ENCODE measurements at places on chromosomes 1 and 21. TPM values are rescaled to one million over a fixed set of nuclear protein-coding genes. Genes with fewer than 3 reads are reported as not detected.
A peak's percentile ranks its signal among the peaks of the same experiment; 100 is the strongest.

- DNase-seq: no peak
Measured at GRCh38 chr1:107251839-107252238, 111.0 kb downstream of the NTNG1 start.

DNA sequence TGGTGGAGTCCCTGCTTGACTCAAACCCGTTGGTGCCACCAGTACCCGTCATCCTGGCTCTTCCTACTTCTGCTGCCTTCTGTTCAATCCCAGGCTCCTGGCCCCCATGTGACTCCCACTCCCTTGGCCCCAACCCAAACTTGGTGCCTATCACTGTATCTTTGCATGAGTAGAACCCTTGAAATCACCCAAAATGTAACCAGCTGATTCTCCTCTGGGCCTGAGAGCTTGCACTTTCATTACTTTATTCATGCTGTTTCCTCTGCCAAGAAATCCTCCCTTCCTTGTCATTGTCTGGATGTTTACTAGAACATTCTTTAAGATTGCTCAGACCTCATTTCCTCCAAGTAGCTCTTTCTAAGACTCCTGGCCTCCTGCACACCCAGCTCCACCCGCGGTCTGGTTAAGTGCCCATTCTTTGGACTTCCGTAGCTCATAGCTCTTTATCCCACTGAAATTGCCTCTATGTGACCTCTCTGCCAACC, 15.7 kb downstream of the PTAFR start:
- no peak for DNase-seq

DNA sequence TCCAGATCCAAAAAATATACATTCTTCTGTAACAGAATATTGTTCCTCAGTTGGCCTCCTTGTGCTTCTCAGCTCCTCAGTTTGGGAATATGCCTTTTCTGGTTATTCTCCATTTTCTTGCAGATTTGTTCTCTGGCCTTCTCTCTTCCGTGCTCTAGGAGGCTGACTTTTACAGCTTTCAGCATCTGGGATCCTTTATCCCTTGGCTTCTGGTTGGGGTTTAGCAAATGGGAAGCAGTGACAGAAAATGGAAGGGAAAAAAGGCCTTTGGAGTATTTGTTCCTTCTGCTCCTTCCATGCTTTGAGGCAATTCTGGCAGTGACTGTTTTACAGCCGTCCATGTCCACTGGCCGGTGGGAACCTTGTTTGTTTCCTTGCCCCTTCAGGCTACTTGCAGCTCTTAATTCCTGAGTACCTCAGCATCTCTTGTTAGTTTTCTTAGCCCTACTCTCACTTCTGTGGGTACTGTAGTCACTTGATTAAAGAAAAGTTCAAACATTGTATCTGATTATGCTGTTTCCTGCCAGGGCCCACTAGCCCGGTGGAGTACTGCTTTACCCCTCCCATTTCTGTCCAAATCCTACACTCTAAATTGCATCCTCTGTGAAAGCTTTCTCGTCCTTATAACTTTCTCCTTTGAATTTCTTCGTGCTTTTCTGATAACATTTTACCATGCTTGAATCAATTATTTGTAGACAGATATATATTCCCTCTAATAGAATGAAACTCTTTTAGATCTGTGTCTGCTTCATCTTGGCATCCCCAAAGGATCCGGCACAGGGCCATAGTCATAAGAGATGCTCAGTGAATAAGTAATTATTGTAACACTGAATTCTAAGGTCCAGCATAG, 118.2 kb downstream of the OSBPL9 start:
- no peak for DNase-seq

- no peak for DNase-seq
Measured at GRCh38 chr1:203057911-203058675, 27.7 kb downstream of the MYOG start.

GRCh38 chr1:204139088-204139487, 12.8 kb downstream of the ETNK2 start:
- DNase-seq: no peak

DNA sequence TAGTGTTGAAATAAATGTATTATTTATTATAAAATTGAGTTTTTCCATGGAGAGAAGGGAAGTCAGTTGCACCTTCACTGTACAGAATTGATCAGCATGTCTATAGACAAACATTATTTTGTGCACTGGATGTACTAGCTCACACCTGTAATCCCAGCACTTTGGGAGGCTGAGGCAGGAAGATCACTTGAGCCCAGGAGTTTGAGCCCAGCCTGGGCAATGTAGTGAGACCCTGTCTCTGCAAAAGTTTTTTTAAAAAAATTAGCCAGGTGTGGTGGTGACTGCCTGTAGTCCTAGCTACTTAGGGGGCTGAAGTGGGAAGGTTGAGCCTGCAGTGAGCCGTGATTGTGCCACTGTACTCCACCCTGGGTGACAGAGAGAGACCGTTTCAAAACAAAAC, 87.7 kb downstream of the MAST2 start:
- DNase-seq: no peak

- no peak for DNase-seq
Measured at GRCh38 chr1:95532335-95532734, 298.3 kb downstream of the RWDD3 start.

GRCh38 chr1:71668065-71668464, 587.2 kb upstream of the ZRANB2 start:
- DNase-seq: no peak

DNA sequence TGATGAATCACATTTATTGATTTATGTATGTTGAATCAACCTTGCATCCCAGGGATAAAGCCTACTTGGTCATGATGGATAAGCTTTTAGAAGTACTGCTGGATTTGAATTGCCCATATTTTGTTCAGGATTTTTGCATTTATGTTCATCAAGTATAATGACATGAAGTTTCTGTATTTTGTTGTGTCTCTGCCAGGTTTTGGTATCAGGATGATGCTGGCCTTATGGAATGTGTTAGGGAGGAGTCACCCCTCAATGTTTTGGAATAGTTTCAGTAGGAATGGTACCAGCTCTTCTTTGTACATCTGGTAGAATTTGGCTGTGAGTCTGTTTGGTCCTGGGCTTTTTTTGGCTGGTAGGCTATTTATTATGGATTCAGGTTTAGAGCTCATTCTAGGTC, 1643.1 kb upstream of the B3GALT2 start:
- DNase-seq: no peak

DNA sequence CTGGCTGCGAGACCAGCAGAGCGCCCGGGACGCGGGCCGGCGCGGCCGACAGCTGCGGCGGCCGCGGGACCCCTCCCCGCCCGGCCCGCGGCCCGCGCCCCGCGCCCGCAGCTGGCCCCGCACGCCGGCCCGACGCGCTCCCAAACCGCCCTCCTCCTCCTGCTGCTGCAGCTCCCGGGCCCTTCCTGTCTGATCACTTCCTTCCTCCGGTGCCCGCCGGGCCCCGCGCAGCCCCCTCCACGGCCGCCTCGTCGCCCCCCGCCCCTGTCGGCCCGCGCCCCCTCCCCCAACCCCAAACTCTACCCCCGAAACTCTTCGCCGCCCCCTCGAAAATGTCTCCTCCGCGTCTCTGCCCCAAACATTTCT, 594 bp downstream of the LUZP1 start:
- DNase-seq: peak; percentile 43

- DNase-seq: no peak
Measured at GRCh38 chr1:170407138-170407537, 124.8 kb upstream of the GORAB start.

- no peak for DNase-seq
Measured at GRCh38 chr1:156622581-156623297, 3.5 kb downstream of the HAPLN2 start.

- no peak for DNase-seq
Measured at GRCh38 chr1:22352355-22352754, 99.3 kb upstream of the ZBTB40 start.

DNA sequence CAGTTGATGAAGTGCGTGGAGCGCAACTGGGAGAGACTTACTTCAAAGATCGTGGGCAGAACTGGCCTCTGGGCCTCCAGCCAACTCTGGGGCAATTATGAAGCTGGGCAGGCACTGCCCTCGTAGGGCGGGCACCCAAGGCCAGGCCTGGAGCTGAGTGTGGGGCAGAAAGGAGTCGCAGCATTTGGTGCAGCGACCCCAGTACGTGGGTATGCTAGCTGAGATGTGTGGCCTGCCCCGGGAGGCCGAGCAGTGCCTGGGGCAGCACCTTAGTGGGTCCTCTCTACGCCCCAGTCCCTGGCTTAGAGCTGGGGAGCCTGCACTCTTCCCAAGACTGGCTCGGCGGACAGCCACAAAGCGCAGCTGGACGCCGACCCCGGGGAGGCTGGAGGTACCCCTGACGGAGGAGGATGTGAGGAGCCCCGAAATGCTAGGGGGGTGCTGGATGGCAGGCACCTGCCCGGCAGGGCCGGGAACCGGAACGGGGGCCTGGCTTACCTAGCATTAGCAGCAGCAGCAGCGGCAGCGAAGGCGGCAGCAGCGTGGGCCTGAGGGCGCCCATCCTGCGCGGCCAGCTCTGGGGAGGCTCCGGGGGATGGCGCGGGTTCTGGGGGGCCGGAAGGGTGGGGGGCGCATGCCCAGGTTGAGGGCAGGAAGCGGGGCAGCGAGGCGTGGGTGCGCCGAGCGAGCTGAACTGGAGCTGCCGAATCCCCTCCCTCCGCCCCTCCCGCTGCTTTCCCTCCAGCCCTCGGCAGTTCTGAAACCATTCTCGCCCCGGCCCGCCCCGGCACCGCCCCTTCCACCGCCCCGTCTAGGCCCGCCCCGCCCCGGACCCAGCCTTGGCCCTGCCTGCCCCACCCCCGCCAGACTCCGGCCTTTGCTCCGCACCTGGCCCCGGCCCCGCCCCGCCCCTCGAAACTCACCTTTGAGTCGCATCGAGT, at the start of gene IGSF8:
Gene IGSF8 (minus strand): TSS at position 709 of the 941 bp plus-strand sequence. CDS start 147 bp downstream, at position 562.
- peak; percentile 83 for DNase-seq

- no peak for DNase-seq
Measured at GRCh38 chr1:104706631-104707147, 957.0 kb downstream of the AMY1C start.

DNA sequence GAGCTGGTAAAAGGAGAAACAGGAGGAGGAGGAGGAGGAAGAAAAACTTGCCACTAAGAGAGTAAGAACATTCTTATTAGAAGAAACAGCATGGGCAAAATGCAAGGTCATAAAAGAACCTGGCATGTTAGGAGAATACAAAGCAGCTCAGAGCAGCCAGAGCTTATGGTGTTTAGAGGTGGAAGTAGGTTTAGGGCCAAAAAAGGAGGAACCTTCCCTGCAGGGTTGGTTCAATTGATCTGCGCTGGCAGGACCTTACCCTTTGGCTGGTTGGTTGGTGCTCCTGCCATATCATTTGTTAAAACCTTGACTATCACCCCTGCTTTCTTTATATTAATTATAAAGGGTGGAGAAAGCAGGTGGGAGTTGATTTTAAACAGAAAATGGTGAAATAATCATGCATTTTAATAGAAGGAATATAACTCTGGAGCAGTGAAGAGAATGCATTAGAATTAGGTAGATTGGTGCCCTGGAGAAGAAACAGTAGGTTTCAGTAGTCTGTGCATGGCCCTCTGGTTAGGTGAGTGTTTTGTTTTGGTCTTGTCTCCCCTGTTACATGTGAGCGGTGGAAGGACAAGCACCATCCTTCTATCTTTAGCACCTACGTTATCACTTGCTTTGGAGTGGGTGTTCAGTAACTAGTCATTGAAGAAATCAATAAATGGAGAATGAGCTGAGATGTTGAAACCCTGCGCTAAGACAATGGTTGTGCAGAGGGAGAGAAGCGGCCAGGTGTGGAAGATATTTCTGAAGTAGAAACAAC, 110.4 kb upstream of the NGF start:
- no peak for DNase-seq

GRCh38 chr1:207996636-207997035, 85.7 kb upstream of the CD34 start:
- DNase-seq: no peak

DNA sequence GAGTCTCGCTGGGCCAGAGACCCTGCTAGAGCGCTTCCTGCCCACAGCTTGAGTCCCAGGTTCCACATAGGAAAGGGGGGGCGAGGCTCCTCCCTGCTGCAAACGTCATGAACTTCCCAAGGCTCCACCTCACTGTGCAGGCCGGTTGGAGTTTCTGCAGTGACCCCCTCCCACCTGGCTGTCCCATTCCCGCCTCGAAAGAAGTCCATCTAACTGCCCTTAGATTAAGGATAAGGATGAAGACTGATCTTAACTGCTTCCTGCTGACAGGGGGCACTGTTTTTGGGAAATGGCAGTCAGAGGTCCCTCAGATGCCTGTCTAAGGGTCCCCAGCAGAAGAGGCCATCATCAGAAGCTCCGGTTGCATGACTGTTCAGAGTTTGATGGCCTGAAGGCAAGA, 62.7 kb downstream of the STUM start:
- no peak for DNase-seq

- no peak for DNase-seq
Measured at GRCh38 chr21:37119421-37120218, 46.6 kb downstream of the TTC3 start.

- DNase-seq: no peak
Measured at GRCh38 chr1:184629266-184629665, 125.4 kb downstream of the EDEM3 start.

- DNase-seq: no peak
Measured at GRCh38 chr1:55781944-55782482, 566.8 kb upstream of the USP24 start.

DNA sequence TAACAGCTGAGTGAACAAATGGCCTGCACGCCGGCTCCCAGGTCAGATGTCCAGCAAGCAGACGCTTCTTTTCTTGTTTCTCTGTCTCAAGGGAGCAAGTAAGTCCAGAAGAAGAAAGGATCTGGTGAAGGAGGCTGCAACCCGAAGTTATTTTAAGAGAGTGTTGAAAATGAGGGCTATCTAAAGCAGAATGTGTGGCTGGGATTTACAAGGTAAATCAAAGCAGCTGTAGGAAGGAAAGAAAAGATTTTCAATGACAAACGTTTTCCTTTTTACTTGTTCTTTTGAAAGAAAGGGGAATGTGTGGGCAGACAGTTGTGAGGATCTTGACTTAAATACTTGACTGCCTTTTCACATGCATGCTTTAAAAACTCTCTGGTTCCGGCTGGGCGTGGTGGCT, 311.5 kb downstream of the KIF26B start:
- no peak for DNase-seq

- DNase-seq: no peak
Measured at GRCh38 chr1:26696654-26697430, 1.0 kb downstream of the ARID1A start.

GRCh38 chr1:192707978-192708547, 72.1 kb downstream of the RGS13 start:
- DNase-seq: no peak

DNA sequence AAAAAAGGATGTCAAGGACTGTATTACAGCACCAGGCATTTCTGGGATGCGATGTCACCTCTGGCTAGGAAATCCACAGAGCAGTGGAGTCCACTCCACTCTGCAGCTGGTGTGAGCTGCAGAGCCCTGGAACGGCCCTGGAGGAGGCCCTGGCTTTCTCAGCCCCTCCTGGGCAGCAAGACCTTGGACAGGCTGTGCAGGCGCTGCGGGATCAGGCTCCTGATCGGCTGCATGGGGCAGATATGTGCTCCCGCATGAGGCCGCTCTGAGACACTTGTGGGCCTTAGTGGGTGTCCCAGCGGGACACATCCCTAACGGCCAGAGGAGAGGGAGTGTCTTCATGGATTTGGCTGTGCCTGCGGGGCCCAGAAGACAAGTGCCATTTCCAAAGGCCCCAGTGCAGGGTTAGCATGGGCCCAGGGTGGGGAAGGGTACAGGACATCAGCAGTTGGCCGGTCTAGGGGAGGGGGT, 6.2 kb downstream of the DNMT3L start:
- no peak for DNase-seq

Gene CLDN17
- total RNA-seq: not detected

Gene KCNH1
- total RNA-seq: not detected

Gene FAM72B
- 0.59 TPM for total RNA-seq

Gene C4BPA
- not detected for total RNA-seq

Gene TMEM269
- not detected for total RNA-seq

Gene ACADM
- total RNA-seq: 101 TPM

Gene ZNF683
- not detected for total RNA-seq

All from right atrium auricular region (tissue), 2 donors.